Bone marrow (tissue), 2 donors: ENCODE measurements at places on chromosomes 1 and 21.

- DNase-seq = no peak
Measured at GRCh38 chr1:219533280-219533679, 79.6 kb downstream of the ZC3H11B start.

GRCh38 chr1:93965888-93966287, 56.7 kb upstream of the GCLM start:
- no peak for DNase-seq

DNA sequence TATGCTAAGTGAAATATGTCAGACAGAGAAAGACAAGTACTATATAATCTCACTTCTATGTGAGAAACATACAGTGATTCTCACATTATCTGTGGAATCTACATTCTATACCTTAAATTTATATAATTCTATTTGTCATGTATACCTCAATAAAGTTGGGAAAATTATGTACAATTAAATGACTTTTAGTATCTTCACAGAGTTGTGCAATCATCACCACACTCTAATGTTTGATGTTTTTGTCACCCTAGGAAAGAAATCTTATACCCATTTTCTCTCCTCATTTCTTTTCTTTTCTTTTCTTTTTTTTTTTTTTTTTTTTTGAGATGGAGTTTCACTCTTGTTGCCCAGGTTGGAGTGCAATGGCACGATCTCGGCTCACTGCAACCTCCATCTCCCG, 37.0 kb upstream of the TINAGL1 start:
- no peak for DNase-seq

- no peak for DNase-seq
Measured at GRCh38 chr1:92992054-92992453, 30.8 kb upstream of the DIPK1A start.

GRCh38 chr1:30196457-30196856, 526.9 kb downstream of the MATN1 start:
- no peak for DNase-seq

- no peak for DNase-seq
Measured at GRCh38 chr1:111630567-111630966, 11.0 kb downstream of the RAP1A start.

DNA sequence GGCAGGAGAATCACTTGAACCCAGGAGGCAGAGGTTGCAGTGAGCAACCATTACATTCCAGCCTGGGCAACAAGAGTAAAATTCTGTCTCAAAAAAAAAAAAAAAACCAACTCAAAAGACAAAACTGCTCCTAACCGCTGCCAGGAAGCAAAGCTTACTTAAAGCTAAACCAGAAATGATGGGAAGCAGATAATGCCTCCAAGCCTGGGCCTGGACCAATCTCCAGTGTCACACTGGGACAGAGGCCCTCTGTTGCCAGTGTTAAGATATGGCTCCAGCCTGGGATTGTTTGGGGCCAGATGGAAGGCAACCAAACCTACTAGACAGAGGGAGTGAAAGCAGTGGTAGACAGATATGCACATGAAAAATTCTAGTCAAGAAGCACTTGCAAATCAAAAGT, 36.9 kb downstream of the NSL1 start:
- DNase-seq = no peak

DNA sequence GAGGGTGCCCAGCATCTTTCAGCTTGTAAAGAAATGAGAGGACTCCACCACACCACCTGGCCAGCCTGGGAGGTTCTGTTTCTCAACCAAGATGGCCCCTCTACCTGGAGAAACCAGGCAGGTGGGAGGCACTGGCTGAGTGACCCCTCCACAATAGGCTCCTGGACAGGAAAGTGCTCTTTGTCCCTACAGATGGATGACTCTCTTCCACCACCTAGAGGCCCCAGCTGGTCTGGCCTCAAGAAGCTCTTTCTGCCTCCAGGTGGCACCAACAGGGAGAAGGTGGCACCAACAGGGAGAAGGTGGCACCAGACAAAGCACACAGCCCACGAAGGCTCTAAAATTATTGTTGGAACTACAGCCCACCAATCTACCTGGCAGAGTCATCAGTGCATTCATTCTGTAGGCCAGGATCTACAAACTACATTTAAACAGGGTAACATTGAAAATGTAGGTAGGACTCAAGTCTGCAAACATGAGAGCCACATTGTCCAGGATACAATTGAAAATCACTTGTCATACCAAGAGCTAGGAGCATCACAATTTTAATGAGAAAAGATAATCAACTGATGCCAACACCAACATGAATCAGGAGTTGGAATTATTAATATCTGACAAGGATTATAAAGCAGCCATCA, 14.4 kb downstream of the TMPRSS3 start:
- DNase-seq = no peak

DNA sequence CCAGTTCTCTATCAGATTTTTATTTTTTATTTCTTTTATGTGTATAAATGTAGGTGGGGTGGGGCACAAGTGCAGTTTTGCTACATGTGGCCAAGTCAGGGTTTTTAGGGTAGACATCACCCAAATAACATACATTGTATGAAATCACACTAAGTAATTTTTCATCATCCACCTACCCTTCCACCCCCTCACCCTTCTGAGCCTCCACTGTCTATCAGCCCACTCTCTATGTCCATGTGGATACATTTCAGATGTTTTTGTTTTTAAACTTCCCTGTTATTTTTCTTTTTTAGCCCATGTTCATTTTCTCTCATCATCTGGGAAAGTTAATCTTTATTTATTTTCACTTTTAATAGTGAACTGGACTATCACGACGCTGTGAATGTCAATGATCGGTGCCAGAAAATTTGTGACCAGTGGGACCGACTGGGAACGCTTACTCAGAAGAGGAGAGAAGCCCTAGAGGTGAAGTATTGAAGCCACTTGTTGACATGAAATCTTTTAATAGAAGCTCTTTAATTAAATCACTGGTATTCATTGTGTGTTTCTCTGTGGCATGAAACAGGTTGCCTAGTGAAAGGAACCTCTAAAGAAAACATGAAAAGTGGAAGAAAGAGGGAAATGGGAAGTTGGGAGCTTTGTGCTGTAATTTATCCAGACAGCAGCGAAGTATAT, 47.6 kb upstream of the MTR start:
- DNase-seq = no peak
